Smooth muscle cell of the umbilical artery (primary cell): ENCODE measurements at places on chromosomes 7 and 10. TPM values are rescaled to one million over a fixed set of nuclear protein-coding genes. Genes with fewer than 3 reads are reported as not detected.

The FAM25A gene
- not detected in 2 replicates for total RNA-seq

The PKD2L1 gene
- not detected in 2 replicates for total RNA-seq

The RGR gene
- total RNA-seq: not detected in 2 replicates

The LIPF gene
- not detected in 2 replicates for total RNA-seq

The COL17A1 gene
- 0.30 and 3.1 TPM in 2 replicates for total RNA-seq

The HIP1 gene
- total RNA-seq: 11.0 and 26.9 TPM in 2 replicates

The ERVW-1 gene
- total RNA-seq: not detected in 2 replicates

The CLDN4 gene
- 0.89 and 7.7 TPM in 2 replicates for total RNA-seq

The TLX1 gene
- not detected in 2 replicates for total RNA-seq

The POM121L12 gene
- not detected in 2 replicates for total RNA-seq
